ENCODE measurements at places on chromosomes 2 and 18.

- DNase-seq = no peak
Measured at GRCh38 chr2:136284226-136285119, 166.5 kb upstream of the CXCR4 start.

DNA sequence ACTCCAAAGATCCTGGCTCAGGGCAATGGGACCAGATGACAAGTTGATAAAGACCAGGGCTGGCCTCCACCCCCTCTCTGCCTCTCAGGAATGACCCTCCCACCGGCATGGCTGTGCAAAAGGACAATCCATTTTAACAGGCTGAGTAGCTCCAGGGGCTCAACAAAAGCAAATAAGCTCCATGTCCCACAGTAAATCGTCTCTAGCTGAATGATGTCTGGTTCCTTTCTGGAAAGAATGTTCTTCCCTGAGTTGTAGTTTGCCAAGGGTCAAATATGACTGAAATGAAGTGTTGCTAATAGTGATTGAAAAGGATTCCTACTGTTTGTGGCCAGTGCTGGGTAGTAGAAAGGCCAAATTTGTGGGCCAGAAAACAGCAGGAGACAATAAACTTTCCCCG, 434.4 kb upstream of the ETAA1 start:
- no peak for DNase-seq

DNA sequence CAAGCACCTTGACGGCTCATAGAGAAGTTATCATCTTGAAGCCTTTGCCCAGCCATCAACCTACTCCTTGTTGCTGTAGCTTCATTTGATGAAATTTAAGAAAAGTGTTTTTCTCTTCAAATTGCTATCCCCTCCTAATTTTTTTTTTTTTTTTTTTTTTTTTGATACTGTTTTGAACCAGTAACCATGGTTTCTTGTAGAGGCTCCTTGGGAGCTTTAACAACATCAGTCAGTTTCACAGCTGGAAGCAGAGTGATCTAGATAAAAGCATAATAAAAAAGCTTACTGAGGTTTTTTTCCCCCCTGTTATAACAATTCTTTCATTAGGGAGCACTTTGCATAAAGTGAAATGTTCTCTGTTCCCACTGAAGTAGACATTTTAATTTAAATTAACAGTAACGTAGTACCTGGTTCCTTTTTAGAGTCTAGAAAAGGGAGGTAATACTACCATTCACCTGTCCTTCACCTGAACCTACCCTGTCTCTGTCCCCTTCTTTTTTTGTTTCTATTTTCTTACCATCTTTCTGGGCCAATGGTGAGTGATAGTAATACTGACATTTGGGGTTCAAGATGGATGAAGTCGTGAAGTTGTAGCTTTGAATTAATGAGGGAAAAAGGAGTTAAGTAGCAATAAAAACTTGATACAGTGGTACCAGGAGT, 101.5 kb downstream of the NCOA1 start:
- DNase-seq = no peak

- no peak for DNase-seq
Measured at GRCh38 chr2:102832789-102833188, 71.0 kb downstream of the TMEM182 start.

DNA sequence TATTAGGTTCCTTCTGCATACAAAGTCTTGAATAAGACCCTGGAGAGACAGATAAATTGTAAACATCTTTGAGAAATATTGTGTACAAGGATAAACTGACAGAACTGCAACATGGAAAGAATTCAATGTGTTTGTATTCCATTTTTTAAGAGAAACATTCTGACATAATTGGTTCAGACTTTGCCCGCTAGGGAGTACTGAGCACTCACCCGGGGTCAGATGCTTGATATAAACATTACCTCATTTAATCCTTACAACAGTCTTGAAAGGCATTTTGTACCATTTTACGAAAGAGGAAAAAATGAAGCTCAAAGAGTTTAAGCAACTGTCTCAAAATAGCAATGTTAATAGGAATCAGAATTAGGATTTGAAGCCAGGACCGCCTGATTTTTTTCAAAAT, 416.7 kb upstream of the CRIM1 start:
- peak; percentile 45 for DNase-seq

DNA sequence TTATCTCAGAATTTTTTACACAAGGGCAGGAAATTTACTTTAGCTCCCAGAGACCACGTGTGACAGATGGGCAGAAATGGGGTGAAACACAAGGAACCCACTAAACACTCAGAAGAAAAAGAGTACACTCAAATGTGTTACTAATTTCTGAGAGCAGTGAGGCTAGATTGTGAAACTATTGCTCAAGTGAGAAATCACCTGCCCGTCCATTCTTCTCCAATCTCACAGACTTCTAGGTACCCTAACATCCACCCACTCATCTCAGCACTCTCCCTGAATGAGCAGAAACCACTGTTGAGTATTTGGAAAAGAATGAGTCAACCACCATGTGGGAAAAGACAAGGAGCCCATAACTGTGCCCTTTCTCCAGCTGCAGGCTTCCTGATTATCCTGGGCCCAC, 293.0 kb upstream of the CDH2 start:
- DNase-seq = no peak

DNA sequence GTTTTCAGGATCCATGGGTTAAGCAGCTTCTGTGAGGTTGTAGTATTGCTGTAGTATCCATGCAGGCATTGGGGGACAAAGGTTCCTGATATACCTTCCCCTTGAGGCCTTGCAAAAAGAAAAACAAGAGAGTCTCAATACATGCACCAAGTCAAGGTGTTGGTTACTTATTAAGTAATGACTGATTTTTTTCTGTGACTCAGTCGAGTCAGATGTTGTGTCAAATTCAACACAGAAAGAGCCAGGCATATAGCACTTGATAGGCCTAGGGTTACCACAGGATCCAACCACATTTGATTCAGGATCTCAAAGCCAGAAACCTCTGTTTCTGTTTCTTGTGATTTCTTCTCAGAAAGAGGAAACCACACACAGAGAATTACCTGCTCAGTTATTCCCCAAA, 24.9 kb upstream of the CD8A start:
- DNase-seq = no peak

GRCh38 chr18:10562773-10563160, 36.9 kb downstream of the NAPG start:
- DNase-seq = no peak
